ENCODE measurements at places on chromosomes 3 and 15.

DNA sequence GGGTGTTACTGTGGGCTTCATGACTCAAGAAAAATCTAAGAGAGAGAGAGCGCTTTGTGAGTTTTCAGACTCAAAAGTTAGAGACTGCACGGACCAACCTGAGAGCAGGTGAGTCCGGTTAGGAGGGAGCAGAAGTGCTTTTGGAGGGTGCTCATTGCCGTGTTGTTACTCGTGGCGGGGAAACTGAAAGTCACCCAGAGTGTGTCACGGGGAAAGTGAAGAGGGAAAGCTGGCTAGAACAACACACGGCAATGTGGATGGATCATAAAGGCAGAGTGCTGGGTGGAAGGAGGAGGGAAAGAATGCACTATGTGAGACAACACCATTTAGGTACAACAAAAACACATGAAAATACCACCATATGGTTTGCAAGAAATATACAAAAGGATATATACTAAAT is 112.3 kb downstream of the BDH1 start:
- H3K27me3 ChIP-seq = no peaks in the 10 kb centered on the region
- H3K36me3 ChIP-seq = no peaks in the 10 kb centered on the region
- DNase-seq = no peak

DNA sequence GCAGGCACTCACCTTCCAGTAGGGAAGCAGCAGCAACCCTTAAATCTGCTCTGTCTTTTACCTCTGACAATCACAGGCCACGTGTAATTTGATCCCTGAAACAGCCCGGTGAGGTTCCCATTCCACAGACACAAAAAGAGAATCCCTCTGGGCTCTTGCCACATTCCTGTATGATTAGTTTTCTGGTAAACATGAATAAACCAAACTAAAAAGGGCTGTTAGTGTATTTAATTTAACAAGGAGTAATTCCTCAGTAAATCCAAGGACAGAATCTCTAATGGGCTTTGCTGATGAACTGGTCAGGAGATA is 186.9 kb downstream of the FAM43A start:
- no peak overlapping the region for H3K4me3 ChIP-seq
- H3K4me1 ChIP-seq = peaks cover 3% of the 10 kb centered on the region
- peak overlapping the region; percentile 82 for H3K27ac ChIP-seq
- DNase-seq = no peak
- H3K27me3 ChIP-seq = no peaks in the 10 kb centered on the region

- H3K27ac ChIP-seq = no peak overlapping the region
- H3K36me3 ChIP-seq = no peaks in the 10 kb centered on the region
- H3K27me3 ChIP-seq = no peaks in the 10 kb centered on the region
- no peak overlapping the region for H3K4me3 ChIP-seq
- H3K4me1 ChIP-seq = no peaks in the 10 kb centered on the region
Observed at GRCh38 chr3:189270248-189270832, 98.6 kb downstream of the TPRG1 start.

DNA sequence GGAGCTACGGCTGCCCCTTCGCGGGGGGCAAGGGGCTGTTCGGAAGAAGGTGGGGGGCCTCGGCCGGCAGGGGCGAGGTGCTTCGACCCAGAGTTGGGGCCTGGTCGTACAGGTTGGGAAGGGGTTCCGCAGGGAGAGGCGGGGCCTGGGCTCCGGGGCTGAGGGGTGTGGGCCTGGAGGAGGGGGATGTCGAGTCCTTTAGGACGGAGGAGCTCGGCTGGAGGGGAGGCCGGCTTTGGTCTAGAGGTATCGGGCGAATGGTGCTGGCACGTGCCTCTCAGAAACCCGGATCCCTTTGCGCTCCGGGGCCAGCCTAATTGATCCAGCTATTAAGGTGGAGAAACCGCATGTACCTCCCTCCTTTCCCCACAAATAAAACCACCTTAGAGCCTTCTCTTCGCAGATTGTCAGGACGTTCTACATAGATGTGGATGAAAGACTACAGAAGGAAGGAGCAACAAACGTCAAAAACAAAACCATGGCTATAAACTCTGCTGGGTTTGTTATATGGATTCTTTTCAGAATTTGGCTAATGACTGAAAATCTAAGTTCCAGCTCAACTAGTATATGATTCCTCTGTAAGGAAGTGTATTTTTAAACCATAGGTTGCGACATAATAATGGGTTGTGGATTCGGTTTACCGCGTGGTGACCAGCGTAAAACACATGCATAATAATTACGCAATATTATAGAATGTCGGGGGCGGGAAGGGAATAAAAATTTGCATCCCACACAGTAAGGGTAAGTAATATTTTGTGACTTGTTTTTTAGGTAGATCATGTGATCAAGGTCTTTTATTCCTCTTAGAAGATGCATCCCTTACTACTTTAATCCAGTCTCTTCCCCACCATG is 644 bp upstream of the NGLY1 start:
- peak overlapping the region; percentile 82 for H3K4me3 ChIP-seq
- H3K27ac ChIP-seq = peak overlapping the region; percentile 94
- no peaks in the 10 kb centered on the region for H3K27me3 ChIP-seq
- no peak for DNase-seq
- H3K36me3 ChIP-seq = no peaks in the 10 kb centered on the region

GRCh38 chr3:177772908-177773557 is 575.8 kb upstream of the TBL1XR1 start:
- H3K4me1 ChIP-seq = peaks cover 51% of the 10 kb centered on the region
- DNase-seq = no peak
- no peaks in the 10 kb centered on the region for H3K27me3 ChIP-seq
- no peak overlapping the region for H3K27ac ChIP-seq
- no peaks in the 10 kb centered on the region for H3K36me3 ChIP-seq
- H3K4me3 ChIP-seq = no peak overlapping the region

GRCh38 chr15:73751511-73751898 is 1.6 kb downstream of the INSYN1 start:
- peaks cover 9% of the 10 kb centered on the region for H3K27me3 ChIP-seq
- H3K36me3 ChIP-seq = no peaks in the 10 kb centered on the region
- no peak for DNase-seq
- peak overlapping the region; percentile 62 for H3K4me3 ChIP-seq
- no peaks in the 10 kb centered on the region for H3K4me1 ChIP-seq

GRCh38 chr3:122985539-122985938 is 42.0 kb downstream of the SEMA5B start:
- no peaks in the 10 kb centered on the region for H3K36me3 ChIP-seq
- no peak overlapping the region for H3K4me3 ChIP-seq
- no peak overlapping the region for H3K27ac ChIP-seq
- no peaks in the 10 kb centered on the region for H3K4me1 ChIP-seq

DNA sequence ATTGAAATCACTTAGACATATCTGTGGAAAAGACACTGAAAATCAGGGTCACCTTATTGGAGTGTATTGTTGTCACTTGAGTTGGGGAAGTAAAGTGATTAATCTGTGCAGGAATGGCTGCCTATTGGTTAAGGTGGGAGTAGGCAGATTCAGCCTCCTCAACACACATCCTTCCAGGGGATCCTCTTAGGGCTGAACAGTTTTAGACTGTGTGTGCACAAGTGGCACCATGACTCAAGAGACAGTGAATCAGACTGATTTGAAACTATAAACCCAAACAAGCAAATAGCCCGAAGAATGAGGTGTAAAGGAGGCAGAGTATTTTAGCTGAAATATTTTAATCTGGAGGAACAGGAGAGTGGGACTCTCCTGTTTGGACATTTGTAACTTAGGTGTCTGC is 4.9 kb downstream of the ABHD17C start:
- no peaks in the 10 kb centered on the region for H3K36me3 ChIP-seq
- H3K4me1 ChIP-seq = peaks cover 17% of the 10 kb centered on the region
- no peaks in the 10 kb centered on the region for H3K27me3 ChIP-seq
- DNase-seq = no peak
- H3K4me3 ChIP-seq = no peak overlapping the region
- no peak overlapping the region for H3K27ac ChIP-seq

GRCh38 chr3:191087391-191087790 is 111.7 kb upstream of the OSTN start:
- no peaks in the 10 kb centered on the region for H3K36me3 ChIP-seq
- no peak overlapping the region for H3K4me3 ChIP-seq
- no peaks in the 10 kb centered on the region for H3K27me3 ChIP-seq
- DNase-seq = no peak
- H3K4me1 ChIP-seq = no peaks in the 10 kb centered on the region
